ENCODE measurements at places on chromosomes 16 and 17.

- DNase-seq = no peak
Observed at GRCh38 chr17:21530311-21530710, 154.2 kb downstream of the KCNJ12 start.

DNA sequence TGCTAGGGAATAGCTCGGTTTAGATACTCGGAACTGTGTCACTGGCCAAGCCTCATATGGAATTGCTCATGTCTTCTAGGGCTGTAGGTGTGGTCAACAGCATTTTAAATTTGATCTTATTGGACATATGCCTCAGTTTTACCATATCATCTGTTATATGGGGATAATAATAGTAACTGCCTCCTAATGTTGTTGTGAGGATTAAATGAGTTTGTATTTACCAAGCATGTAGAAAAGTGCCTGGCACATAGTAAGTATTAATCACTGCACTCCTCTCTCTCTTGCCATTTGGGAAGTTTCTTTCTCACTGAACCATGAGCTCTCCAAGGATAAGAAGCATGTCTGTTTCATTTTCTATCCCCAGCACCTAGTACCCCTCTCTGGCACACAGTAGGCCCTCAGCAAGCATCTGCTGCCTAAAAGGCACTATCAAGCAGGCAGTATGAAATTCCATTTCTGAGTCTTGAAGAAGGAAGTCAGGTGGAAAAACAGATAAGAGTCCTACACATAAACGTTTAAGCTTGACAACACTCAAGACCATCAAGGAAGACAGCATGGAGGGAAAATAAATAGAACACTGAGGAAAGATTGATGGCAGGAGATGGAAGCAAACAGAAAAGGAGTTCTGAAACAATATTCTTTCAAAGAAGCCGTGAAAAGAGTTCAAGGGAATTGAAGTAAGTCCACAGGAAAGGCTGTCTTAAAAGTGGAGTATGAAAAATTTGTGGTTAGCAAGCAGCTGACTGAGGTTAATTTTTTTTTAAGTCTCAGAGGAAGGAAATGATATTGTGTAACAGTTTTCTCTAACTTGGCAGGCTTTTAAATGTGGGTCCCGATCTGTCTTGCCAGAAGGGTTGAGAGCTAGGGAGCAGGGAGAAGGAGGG is 2.2 kb upstream of the ATP6V0A1 start:
- peak; percentile 85 for DNase-seq

DNA sequence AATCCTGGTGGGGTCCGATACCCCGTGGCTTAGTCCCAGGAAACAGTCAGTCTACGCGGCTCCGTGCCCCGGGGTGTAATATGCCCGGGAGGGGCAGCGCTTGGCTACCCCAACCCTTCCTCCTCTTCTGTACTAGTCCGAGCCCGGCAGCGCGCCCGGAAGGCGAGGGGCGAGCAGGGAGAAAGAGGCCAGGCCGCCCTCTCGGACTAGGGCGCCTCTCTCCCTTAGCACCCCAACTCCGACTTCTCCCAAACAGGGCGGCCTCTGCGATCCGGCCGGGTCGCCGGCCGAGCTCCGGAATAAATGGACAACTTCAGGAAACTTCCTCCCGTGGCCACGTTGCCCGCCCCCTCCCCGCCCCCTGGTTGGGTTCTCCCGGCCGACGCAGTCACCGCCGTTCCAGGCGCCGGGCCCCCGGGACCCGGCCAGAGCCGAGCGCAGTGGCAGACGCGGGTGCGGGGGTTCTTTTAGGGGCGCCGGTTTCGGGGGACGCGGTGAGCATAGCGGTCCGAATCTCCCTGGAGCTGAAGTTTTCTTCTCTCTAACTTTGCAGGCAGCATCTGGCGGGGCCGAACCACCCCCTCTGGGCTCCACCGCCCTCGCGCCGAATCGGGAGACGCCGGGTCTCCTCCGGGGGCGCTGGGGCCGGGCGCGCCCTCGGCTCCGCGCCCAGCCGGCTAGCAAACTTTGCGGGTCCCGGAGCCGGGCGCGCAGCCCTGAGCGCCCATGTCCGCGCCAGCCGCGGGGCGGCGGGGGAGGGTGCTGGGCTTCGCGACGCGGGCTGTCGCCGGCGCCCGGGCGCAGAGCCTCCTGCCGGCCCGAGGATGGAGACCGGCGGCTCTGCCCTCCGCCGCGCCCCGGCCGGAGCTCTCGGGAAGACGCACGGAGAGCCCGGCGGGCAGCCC is at the start of gene SDK2:
Gene SDK2 (minus strand): TSS at position 301 of the 905 bp plus-strand sequence. CDS start 357 bp downstream, outside the sequence.
- no peak for DNase-seq

DNA sequence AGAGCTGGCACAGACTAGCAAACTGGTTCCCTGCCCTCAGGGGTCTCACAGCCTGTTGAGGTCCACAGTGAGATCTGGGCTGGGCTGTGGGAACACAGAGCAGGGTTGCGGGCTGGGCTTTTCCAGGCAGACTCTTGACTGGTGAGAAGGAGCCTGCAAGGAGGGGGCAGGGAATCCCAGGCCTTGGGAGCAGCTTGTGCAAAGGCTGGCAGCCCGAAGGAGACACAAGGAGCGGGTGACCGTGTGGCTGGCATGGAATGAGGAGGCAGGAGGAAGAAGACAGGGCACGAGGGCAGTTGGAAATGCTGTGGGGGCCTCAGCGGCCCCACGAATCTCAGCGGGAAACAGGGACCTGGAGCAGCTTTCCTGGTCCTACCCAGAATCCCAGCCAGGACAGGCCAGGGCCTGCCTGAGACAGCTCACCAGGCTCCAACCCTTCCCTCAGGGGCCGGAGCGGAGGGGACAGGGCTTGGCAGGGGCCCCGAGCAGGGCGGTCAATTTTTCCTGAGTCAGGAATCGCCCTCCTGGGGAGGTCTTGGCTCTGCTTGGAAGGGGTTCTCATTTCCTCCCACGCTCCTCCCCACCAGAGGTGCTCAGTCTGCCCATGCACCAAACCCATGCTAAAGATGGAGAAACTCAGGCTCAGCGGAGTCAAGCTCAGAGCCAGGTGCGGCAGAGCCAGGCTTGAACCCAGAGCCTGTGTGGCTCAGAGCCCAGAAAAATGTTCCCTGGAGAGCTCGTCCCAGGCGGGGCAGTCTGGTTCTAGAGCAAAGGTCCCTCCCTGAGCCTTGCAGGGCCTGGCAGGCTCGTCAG is 9.2 kb upstream of the SNN start:
- no peak for DNase-seq

GRCh38 chr16:86536621-86537020 is 18.4 kb downstream of the MTHFSD start:
- DNase-seq = no peak

- DNase-seq = no peak
Observed at GRCh38 chr16:89458967-89459366, 31.4 kb downstream of the ANKRD11 start.

- DNase-seq = no peak
Observed at GRCh38 chr16:83482545-83483162, 325.1 kb upstream of the HSBP1 start.

GRCh38 chr17:75542229-75542628 is 16.7 kb downstream of the LLGL2 start:
- DNase-seq = no peak

DNA sequence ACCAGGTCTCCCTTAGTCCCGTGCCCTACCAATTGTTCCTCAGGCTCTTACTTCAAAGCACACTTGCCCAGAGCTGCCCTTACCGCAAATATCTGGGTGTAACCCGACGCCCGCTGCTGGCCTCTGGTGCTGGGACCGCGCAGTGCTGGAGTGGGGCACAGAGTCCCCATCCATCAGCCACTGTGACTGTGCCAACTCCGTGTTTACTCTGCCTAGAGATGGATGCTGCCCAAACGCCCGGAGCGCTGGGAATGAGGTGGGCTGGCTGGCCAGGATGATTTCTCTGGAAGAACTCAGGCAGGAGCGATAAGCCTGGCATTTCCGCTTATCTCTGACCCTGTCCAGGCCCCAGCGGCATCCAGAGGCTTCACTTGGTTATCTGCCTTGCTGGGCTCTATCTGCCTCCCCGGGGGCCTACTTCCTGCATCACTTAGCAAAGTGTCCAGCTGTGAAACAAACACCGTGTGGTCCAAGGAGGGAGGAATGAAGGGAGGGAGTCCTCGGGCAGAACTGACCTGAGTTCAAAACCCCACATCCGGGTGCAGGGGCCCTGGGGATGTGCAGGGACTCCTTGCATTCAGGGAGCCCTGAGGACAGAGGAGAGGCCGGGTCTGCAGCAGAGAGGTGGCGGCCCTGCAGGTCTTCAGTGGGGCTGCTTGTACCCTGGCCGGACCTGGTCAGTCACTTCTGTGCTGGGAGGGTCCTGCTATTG is 9.4 kb upstream of the MYLK3 start:
- DNase-seq = no peak

- DNase-seq = peak; percentile 43
Observed at GRCh38 chr16:88634141-88634993, 4.0 kb upstream of the IL17C start.

DNA sequence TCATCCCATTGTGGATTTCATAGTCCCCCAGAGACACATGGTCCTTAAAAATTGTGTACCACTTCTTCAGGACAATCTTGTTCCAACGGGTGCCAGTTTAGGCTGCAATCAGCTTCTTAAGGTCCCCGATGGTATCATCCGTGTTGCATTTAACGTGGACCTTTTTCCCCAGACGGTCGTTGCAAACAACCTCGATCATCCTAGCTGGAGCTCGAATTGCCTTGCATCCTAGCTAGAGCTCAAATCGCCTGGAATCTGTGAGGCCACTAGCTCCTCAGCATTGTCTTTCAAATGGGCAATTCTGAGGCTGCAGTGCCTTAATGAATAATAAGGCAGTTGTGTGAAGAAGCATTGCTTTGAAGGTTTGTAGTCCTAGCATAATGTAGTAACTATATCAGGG is 37.7 kb upstream of the RHBDL3 start:
- DNase-seq = no peak
